Osteocyte (in vitro differentiated cells): ENCODE measurements at places on chromosomes 5 and 9. TPM values are rescaled to one million over a fixed set of nuclear protein-coding genes. Genes with fewer than 3 reads are reported as not detected.
A peak's percentile ranks its signal among the peaks of the same experiment; 100 is the strongest.

ZBTB6 gene
- 7.6 and 9.1 TPM in 2 replicates for total RNA-seq

DNA sequence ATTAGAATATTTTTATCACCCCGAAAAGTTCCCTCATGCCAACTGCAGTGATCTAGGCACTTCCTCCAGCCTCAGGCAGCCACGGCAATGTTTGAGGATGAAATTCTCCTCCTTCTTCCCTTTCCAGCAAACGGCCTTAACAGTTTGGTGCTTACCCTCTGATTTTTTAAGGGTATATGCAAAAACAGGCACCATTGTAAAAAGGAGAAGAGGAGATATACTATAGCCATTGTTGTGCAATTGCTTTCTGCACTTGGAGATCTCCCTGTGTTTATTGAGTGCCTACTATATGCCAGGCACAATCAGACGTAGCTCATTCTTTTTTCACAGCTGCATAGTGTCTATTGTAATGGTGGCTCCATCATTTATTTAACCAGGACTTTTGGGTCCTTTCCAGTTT lies 29.4 kb downstream of the GSN start:
- peaks cover 31% of the 10 kb centered on the region for H3K4me1 ChIP-seq
- peak overlapping the region; percentile 91 for H3K27ac ChIP-seq
- no peaks in the 10 kb centered on the region for H3K27me3 ChIP-seq
- peaks cover 6% of the 10 kb centered on the region for H3K36me3 ChIP-seq
- DNase-seq = no peak

DNA sequence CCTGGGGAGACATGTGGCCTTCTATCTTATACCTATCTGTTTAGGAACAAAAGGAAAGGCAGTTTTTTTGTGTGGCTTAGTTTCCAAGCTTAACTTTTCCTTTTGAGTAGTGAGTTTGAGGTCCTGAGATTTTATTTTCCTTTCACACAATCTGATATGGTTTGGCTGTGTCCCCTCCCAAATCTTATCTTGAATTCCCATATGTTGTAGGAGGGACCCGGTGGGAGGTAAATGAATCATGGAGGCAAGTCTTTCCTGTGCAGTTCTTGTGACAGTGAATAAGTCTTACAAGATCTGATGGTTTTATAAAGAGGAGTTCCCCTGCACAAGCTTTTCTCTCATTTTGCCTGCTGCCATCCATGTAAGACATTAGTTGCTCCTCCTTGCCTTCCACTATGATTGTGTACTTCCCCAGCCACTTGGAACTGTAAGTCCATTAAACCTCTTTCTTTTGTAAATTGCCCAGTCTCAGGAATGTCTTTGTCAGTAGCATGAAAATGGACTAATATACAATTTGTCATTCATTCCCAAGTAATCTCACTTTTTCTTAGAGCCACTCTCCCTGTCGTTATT lies 4.7 kb upstream of the CLTB start:
- no peak for DNase-seq
- peaks cover 7% of the 10 kb centered on the region for H3K4me1 ChIP-seq
- H3K4me3 ChIP-seq = no peak overlapping the region
- no peaks in the 10 kb centered on the region for H3K36me3 ChIP-seq
- no peak overlapping the region for H3K27ac ChIP-seq

ITGA2 gene
- 0.30 and 0.44 TPM in 2 replicates for total RNA-seq

- H3K27me3 ChIP-seq = peaks cover 29% of the 10 kb centered on the region
- peaks cover 4% of the 10 kb centered on the region for H3K4me1 ChIP-seq
- H3K4me3 ChIP-seq = no peak overlapping the region
- no peak overlapping the region for H3K27ac ChIP-seq
These were observed 103.0 kb downstream of the HSD17B3 start for GRCh38 chr9:96199006-96199405.

CTNNAL1 gene
- 46.3 and 55.4 TPM in 2 replicates for total RNA-seq

GABRG2 gene
- total RNA-seq = not detected in 2 replicates

GRCh38 chr9:35627575-35627974 lies 9.4 kb upstream of the CD72 start:
- no peak for DNase-seq
- peaks cover 1% of the 10 kb centered on the region for H3K36me3 ChIP-seq
- no peaks in the 10 kb centered on the region for H3K27me3 ChIP-seq
- H3K4me1 ChIP-seq = no peaks in the 10 kb centered on the region
- no peak overlapping the region for H3K4me3 ChIP-seq

GRCh38 chr5:20476016-20476415 lies 488.0 kb upstream of the CDH18 start:
- DNase-seq = no peak
- H3K27me3 ChIP-seq = no peaks in the 10 kb centered on the region
- H3K36me3 ChIP-seq = no peaks in the 10 kb centered on the region
- no peak overlapping the region for H3K4me3 ChIP-seq

DNA sequence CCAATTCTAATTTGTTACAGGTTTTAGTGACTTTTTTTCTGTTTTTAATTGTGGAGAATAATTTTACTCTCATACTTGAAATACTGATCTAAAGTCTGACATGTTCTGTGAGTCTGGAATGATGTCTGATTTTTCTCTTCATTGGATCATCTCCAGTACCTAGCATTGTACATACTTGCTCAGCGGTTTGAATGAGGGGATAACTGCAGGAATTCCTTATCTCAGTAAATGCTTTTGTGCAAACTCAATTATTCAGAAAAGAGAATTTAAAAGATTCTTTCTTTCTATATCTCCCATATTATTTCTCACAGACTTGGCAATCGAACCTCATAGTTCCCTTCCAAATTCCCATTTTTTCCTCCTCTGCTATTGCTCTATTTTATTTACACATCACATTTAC lies 397.9 kb upstream of the SGCD start:
- H3K27me3 ChIP-seq = peaks cover 12% of the 10 kb centered on the region
- no peak overlapping the region for H3K4me3 ChIP-seq
- no peak for DNase-seq
- no peak overlapping the region for H3K27ac ChIP-seq
- H3K36me3 ChIP-seq = no peaks in the 10 kb centered on the region

ISL1 gene
- not detected in 2 replicates for total RNA-seq

- DNase-seq = no peak
- no peak overlapping the region for H3K27ac ChIP-seq
These were observed 17.7 kb downstream of the MARVELD2 start for GRCh38 chr5:69432412-69433206.

DNA sequence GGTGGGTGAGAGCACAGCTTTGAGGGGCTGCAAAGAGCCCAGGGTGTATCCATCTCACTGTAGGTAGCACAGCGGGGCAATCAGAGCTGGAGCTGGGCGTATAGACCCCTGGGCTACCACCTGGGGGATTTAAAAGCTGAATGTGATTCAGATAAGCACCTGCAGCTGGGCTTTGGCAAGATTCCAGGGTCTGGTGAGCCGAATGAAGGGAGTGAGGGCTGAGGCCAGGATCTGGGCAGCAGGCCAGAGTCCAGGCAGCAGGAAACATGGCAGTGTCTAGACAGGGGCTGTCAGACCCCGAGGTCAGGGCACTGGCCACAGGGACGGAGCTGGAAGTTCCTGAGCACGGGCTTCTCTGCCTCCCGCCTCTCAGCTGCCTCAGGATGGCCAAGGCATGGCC lies 8.7 kb downstream of the ASS1 start:
- DNase-seq = no peak
- no peak overlapping the region for H3K27ac ChIP-seq
- H3K4me3 ChIP-seq = no peak overlapping the region

DNA sequence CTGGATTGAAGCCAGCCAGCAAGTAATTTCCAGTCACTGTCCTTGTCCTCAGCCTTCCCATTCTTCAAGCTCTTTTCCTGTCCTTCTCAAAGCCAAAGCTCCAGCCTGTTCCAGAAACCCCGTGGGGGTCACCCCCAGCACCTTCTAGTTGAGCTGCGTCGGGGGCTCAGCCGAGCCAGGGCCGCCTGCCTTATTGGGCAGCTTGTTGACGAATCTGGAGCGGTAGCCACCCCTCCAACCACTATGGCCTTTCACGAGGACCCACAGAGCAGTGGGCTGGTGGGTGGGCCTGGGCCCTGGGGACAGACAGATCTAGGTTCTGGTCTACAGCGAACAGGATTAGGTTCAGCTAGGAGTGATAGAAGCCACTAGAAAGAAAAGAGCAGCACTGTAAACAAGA lies 47.3 kb downstream of the TSPAN17 start:
- no peaks in the 10 kb centered on the region for H3K36me3 ChIP-seq
- no peak overlapping the region for H3K27ac ChIP-seq
- peaks cover 82% of the 10 kb centered on the region for H3K27me3 ChIP-seq
- no peaks in the 10 kb centered on the region for H3K4me1 ChIP-seq
- DNase-seq = no peak

DNA sequence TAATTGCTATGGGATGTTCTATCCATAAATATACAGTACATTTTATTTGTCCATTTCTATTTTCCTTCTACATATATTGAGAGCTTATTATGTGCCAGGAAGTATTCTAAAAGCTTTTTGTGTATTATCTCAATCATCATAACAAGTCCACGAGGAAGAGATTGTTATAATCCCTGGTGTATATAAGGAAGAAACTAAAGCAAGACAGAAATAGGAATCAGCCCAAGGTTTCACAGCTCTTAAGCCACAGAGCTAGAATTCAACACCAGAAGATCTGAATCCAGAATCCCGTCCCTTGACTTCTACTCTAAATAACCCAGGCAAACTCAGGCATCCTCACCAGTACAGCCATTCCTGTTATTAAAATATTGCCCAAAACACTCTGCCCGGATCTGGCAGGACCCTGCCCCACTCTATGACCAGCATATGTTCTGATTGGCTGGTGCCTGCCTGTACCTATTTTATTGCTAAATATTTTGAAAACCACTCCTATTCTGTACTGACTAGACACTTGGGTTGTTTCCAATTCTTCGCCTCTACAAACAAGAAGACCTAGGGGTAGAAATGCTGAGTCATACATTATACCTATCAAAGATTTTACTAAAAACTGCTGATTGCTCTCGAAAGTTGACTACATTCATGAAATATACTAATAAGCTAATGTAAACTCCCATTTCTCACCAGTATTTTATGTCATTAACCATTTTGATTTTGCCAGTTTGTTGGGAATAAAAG lies 297.4 kb downstream of the ENC1 start:
- no peak for DNase-seq
- peaks cover 28% of the 10 kb centered on the region for H3K4me1 ChIP-seq
- H3K27me3 ChIP-seq = no peaks in the 10 kb centered on the region
- no peaks in the 10 kb centered on the region for H3K36me3 ChIP-seq
- H3K4me3 ChIP-seq = no peak overlapping the region

DNA sequence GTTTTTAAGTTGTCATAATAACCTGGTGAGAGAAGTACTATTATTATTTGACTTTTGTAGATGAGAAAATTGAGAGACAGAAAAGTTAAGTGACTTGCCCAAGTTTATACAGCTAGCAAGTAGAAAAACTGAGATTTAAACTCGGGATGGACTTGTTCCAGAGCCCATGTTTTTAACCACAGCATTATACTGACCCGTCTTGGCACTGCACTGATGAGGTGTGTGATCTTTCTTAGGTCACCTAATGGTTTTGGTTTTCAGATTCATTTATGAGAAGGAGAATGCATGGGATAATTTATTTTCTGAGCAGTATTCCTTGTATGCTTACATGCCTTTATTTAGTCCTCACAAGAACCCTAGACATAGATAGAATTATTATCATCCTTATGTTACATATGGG lies 201.8 kb upstream of the CDKN2B start:
- no peaks in the 10 kb centered on the region for H3K36me3 ChIP-seq
- H3K27me3 ChIP-seq = no peaks in the 10 kb centered on the region
- no peak overlapping the region for H3K4me3 ChIP-seq
- DNase-seq = no peak
- H3K4me1 ChIP-seq = peaks cover 69% of the 10 kb centered on the region

DNA sequence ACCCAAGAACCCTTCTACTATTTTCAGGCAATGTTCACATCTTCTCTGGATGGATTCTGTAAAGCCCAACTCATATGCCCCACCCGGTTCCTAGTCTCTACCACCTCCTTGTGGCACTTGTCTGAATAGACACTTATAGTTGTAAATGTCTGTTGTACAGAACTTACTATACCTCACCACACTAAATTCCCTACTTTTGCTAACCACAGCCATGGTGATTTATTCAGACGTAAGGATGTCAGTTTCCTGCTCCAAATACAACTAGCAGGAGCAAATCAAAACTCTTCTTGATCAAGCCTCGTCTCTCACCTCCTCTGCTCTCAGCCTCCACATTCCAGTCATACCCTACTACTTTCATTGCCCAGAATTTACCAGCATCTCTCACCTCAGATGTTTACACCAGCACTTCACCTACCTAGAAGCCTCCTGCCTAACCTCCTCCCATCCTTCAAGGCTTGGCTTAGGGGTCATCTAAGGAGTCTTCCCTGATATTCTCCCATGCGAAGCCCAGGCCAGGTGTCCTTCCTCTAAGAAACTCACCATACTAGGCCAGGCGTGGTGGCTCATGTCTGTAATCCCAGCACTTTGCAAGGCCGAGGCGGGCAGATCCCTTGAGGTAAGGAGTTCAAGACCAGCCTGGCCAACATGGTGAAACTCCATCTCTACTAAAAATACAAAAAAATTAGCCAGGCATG lies 75.5 kb downstream of the MAPKAP1 start:
- no peaks in the 10 kb centered on the region for H3K27me3 ChIP-seq
- no peaks in the 10 kb centered on the region for H3K36me3 ChIP-seq
- no peak overlapping the region for H3K27ac ChIP-seq
- H3K4me3 ChIP-seq = no peak overlapping the region
- DNase-seq = no peak

GRCh38 chr5:59097116-59097515 lies 514.2 kb downstream of the RAB3C start:
- no peak overlapping the region for H3K4me3 ChIP-seq
- peaks cover 15% of the 10 kb centered on the region for H3K4me1 ChIP-seq
- H3K36me3 ChIP-seq = peaks cover 2% of the 10 kb centered on the region
- H3K27me3 ChIP-seq = no peaks in the 10 kb centered on the region
- no peak for DNase-seq

CDX1 gene
- total RNA-seq = 0.71 and 1.0 TPM in 2 replicates

SH2D3C gene
- 19.3 and 20.4 TPM in 2 replicates for total RNA-seq

MAST4 gene
- 10.5 and 12.9 TPM in 2 replicates for total RNA-seq

DNA sequence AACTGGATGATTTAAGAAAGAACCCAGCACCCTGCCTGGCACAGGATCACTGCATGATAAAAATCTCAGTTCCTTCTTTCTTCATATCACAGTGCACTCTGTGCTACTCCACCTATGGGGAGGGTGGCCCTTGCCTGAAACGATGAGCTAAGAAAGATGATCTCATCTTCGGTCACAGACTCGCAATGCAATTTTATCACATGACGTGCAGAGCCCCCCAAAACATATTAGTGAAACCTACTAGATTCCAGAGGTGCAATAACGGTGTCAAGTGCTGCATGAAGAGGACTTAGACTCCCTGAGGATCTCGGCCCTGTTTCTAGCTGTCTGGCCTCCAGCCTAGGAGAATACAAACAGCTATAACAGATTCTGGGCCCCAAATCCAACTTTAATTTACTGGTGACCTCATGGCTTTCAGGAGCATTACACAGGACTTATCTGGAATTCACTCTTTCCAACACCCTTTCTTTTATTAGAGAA lies 104.0 kb downstream of the EBF1 start:
- H3K27me3 ChIP-seq = no peaks in the 10 kb centered on the region
- peaks cover 64% of the 10 kb centered on the region for H3K4me1 ChIP-seq
- peak overlapping the region; percentile 60 for H3K27ac ChIP-seq
- no peak for DNase-seq
- H3K4me3 ChIP-seq = no peak overlapping the region

DNA sequence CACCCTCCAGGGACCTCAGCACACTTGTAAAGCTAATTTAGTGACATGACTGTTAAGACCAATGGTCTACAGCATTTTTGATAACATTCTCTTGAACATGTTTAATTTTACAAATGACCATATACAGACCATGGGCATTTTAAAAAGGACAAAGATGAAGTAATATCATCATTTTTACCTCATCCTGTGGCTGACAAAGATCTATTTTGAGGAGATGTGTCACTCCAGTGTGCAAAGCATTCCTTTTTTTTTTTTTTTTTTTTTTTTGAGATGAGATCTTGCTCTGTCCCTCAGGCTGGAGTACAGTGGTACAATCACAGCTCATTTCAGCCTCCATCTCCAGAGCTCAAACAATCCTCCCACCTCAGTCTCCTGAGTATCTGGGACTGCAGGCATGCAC lies 118.2 kb upstream of the TBC1D2 start:
- peaks cover 3% of the 10 kb centered on the region for H3K4me1 ChIP-seq
- no peaks in the 10 kb centered on the region for H3K27me3 ChIP-seq
- H3K4me3 ChIP-seq = no peak overlapping the region
- H3K36me3 ChIP-seq = no peaks in the 10 kb centered on the region
